ENCODE measurements at places on chromosomes 7 and 10.

- DNase-seq = no peak
These were observed 597.6 kb downstream of the PHTF2 start for GRCh38 chr7:78396210-78396609.

- DNase-seq = no peak
These were observed 44.8 kb downstream of the GNAT3 start for GRCh38 chr7:80467069-80467468.

GRCh38 chr7:97002555-97003261 is 2.6 kb upstream of the DLX6 start:
- no peak for DNase-seq

DNA sequence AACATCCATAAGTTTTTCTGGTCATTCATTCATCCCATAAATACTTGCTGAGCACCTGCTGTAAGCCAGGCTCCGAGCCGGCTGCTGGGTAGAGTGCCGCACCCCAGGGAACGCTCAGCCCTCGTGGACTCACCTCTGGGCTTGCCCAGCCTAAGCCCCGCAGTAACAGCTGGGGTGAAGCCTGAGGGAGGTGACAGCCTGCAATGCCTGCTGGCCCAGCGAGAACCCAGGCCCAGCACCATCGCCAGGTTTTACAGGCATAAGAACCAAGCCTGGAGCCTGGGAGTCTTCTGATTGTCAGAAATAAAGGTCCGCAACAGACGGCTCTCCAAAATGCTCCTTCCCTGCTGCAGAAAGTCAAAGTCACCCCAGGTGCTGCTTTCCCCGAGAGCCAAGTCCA is 205.4 kb downstream of the ZMYND11 start:
- DNase-seq = no peak

- DNase-seq = no peak
These were observed 376 bp downstream of the GNA12 start for GRCh38 chr7:2843711-2844152.

- no peak for DNase-seq
These were observed 515 bp downstream of the FAM149B1 start for GRCh38 chr10:73168465-73168803.

DNA sequence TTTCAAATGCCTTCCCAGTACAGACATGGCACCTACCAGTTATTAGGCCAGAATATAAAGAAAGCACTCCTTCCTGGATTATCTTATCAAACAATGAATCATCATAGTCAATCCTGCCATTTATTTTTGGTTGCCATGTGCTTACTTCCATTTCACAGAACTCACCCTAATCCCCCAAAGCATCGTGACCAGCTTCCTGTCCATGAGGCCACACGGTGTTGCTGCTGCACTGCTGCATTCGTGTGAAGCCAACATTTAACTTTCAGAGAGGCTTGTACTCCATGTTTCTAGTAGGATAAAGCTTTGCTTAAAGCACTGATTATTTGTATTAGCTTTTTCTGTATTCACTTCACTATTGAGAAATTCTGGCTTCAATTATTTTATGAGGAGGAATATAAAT is 14.4 kb downstream of the COL28A1 start:
- DNase-seq = no peak

DNA sequence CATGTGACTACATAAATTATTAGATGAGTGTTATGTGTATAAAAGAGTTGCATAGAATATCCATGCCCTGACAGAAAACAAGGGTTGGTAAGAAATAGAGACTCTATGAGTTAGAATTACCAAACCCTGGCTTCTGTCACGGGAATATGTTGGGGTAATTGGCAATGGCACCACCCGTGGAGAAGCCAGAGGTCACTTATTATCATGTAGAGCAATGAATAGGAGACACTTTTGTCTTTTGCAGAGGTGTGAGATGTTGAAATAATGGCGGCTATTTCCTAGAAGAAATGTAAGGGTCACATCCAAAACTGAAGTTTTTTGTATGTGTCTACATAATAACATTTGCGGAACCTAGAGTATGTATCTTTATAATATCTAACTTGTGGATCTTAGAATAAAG is 35.3 kb downstream of the ABCB5 start:
- no peak for DNase-seq

- DNase-seq = no peak
These were observed 224.8 kb downstream of the BBS9 start for GRCh38 chr7:33354201-33354600.

DNA sequence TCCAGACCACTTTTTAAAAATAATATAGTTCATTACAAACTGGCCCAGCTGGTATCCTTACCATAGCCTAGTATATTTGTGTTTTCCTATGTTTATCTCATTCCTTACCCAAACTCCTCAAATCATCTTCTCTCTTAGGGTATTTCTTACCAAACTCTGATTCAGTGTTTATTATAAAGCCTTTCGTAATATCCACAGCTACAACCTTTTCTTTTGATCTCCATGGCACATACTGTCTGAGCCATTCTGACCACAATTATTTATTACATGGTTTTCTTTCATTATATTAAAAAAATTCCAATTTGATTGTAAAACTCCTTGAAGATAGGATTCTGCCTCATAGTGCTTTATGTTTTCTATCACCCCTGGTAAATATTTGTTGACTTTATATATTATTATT is 94.2 kb downstream of the LRMDA start:
- DNase-seq = no peak

GRCh38 chr10:132516771-132517725 is 20.5 kb upstream of the INPP5A start:
- no peak for DNase-seq

DNA sequence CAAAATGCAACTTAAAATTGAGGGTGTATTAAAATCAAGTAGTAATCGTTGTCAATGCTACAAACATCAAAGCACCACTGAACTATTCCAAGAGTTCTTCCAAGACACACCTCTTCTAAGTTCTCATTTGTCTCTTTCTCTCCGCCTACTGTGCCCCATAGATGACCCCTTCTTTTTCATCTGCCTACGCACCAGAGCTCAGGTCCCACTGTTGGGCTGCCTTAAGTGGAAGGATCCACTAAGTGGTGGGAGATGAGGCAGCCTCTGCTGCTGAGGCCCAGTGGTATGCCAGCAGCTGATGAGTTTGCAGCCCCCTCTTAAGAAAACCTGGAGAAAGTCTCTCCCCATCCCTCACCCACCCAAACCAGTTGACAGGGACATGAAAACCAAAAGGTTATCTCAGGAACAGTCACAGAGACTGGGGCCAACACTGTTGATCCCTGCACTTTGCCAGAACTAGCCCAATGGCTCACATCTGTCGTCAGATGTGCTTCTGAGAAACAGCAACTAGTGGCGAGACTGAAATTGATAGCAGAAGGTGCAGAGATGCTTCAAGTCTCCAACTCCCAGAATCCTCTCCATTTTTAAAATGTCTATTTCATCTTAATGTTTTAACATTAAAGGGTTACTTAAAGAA is 88.4 kb downstream of the CHCHD3 start:
- no peak for DNase-seq

DNA sequence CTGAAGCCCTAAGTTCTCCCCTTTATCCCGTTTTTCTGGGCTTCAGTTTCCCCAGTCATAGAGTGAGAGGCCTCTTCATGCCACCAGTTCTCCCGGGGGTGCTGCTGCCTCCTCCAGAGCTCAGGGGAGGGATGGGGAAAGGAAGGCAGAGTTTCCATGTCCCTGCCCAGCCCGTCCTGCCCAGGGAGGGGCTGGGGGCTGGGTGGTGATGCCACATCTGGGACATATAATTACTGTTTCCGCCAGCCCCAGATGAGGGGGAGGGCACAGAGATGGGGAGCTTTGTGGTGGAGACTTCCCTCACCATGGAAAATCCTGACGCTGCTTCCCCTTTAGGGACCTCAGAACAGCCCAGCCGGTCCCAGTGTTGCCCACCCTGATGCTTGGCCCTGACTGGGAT is 4.1 kb downstream of the AQP1 start:
- no peak for DNase-seq

- DNase-seq = no peak
These were observed 49.2 kb downstream of the ADRA2A start for GRCh38 chr10:111126077-111126476.

GRCh38 chr7:115574681-115575291 is 455.8 kb downstream of the TFEC start:
- no peak for DNase-seq

DNA sequence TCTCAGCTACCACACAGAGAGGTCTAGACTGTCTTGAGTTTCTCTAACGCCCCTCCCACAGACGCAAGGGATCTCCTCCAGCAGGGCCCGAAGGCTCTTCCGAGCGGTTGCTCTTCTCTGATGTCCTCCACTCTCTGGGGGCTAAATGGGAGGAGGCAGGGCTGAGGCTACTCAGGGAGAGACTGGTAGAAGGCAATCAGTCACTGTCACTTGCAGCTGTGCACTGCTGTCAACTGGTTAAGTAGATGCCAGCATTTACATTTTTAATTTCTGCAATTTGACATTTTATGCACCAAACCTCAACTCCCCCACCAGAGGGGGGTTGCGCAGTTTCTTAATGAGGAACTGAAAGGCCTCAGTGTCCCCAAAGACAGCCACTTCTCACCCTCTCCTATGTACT is 442.8 kb downstream of the PLXNA4 start:
- no peak for DNase-seq

GRCh38 chr7:33563651-33564050 is 341.7 kb upstream of the BMPER start:
- DNase-seq = no peak

DNA sequence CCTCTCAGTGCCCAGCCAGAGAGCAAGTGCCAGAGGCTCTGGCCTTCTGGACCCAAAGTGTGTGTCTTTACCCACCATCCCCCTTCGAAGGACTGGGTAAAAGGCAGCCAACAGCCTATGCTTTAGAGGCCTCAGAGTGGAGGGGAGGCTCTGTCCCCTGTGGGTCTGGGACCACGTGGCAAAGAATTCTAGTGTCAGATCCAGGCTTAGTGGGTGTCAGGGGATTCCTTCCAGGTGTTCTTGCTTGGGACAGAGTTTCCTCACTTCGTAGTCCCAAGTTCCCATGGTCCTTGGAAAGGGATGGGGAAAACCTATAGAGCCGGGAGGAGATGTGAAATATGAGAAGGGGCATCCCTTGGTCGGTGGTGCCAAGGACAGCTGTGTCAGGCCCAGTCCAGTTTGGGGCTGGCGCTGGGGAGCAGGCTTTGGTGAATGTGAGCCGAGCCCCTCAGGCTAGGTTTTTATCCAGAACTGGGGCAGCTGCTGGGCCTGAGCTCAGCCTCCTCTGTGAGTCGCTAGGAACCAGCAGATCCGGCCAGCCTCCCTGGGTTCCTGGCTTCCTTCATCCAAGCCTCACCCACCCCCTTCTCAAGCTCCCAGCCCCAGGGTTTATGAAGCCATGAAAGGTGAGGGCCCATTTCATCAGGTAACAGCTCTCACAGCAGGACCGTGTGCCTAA is 71.2 kb downstream of the C10orf105 start:
- no peak for DNase-seq

DNA sequence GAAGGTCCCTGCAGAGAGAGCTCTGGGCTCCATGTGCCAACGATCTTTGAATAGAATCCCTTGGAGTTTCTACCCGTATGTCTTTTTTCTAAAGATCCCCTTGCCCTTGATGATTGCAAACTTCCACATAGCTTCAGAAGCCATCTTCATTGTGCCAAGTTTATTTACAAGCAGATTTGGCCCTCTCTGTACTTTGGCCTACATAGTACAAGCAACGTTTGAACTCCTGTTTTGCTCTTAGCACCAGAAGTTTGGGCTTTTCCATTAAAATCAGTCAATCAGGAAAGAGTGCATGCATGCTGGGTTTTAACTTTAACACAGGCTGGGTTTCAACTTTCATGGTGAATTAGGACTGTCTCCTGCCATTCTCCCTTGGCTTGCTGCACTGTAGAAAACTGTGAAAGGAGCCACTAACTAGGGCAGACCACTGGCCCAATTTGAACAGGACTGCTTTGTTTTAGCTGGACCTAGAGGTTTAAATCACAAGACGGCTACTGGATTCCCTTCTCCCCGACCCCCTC is 557.6 kb upstream of the GALNT17 start:
- DNase-seq = no peak

- DNase-seq = no peak
These were observed 114.1 kb downstream of the VIPR2 start for GRCh38 chr7:159030490-159031134.

DNA sequence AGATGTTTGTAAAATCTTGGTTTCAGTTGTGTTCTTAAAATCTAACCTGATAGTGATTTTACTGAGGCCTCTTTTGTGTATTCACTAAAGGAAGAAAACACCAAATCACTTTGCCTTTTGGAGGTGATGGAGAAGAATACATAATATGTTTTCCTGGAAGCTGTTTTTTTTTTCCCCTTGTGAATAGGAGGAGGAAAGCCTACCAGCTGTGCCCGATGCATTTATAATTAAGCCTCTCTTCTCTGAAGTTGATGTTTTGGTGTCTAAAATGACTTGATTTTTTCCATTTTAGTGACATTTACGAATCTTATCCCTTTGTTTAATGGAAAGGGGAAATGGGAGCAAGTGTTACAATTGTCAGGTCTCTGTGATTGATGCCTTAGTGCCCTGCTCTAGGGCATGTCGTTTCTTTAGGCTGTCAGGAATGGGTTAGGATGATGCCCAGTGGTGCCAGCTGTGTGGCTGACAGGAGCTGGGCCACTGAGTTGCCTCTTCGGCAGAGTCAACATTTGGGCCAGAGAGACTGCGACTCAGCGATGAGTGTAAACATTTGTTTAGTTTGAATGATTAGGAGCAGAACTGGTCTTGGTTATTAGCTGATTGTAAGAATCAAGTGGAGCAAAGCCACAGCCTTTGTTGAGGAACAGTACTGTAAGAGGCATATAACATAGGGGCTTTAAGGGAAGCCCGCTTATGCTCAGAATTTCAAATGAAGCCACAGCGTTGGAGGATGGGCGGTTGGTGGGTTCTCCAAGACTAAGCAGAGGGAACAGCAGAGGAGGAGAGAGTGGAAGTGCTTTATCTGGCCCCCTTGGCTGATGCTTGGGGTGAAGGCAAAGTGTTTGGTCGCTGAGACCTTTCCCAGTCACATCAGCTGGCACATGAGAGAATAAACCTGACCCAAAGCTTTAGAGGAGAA is 81.6 kb downstream of the CDK14 start:
- DNase-seq = no peak

DNA sequence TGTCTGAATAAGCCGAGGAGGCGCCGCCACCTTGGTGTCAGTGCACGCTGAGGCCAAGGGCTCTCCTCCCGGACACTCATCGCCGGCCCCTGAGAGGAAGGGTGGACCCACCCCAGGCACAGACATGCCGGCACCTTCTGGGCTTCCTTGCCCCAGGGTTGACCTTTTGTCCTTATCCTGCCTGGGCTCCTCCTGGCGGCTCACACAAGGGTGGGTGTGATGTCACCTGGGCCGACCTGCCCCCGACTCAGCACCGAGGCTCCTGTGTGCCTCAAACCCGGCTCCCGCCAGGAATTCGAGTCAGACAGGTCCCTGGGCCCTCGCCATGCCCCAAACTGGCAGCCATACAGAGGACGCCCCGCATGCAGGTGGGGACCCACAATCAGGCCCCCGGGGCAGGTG is 17.7 kb upstream of the CFAP46 start:
- no peak for DNase-seq

GRCh38 chr10:25481467-25481866 is 306.7 kb downstream of the GPR158 start:
- no peak for DNase-seq

Measured in GM12878 (cell line).